ENCODE measurements at places on chromosomes 2 and 18.

DNA sequence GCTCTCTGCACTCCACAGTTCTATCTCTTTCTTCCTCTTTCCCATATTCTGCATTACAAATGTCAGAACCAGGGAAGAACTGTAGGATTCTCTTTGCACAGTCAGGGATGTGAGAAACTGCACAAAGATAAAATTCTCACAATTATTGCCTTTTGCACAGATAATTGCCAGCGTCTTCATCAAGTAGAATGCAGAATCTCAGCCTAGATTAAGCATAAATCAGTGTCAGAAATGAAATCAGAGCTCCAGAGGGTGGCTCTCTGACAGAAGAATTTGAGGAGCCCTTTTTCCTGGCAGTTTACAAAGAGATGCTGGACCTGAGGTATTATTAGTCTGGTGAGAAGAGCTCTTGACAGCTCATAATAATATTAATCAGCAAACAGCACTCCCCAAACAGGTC, 173.1 kb downstream of the PTH2R start:
- DNase-seq: no peak

DNA sequence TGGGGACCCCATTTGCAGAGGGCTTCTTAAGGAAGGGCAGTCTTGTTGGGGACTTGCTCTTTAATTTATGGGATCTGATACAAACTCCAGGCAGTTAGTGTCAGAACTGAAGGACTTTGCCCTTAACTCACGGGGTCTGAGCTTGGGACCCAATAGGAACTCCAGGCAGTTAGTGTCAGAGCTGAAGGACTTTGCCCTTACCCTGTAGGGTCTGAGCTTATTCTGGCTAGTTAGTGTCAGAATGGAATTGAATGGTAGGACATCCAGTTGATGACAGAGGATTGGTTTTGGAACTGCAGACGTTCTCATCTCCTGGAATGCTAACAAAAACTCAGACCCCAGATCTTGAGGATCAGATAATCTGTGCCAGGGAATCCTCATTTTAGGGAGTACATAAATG, 256.9 kb upstream of the COPS8 start:
- DNase-seq: no peak

DNA sequence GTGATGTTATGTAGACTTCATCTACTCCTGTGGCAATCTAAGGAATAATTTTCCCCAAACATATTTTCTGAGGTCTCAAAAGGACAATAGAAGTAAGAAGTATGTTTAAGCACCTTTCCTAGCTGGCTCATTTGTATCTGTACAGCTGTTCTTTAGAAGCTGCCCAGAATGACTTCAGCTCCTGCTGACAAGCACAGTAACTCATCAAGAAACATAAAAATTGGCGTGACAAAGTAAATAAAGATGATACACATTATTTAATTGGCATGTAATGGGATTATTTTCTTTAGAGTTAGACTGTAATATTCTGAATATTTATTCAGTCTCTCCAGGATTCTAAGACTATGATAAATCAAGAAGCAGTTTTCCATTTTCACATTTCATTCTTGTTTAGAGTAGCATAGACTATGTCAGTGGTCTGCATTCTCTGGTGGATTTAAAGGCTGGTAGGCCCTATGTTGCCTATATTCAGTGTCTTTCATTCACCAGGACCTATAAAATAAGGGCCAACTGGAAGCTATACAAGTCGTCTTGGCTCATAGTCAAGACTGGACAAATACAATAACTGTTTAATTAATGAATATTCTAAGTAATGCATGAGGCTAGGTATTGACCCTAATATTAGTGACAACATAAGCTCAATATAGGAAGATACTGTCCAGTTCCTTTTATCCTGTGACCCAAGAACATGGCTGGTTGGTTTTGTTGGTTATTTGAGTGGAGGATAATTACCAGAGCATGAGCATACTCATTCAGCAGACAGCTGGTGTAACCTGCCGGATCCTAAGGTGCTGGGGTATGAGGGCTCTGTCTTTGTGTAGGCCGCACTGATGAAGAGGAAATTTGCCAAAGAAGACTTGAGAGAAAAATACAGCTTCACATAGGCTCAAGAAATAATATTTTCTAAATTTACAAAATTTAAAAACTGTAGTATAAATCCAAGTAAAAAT, 107.0 kb downstream of the PDE1A start:
- no peak for DNase-seq

- no peak for DNase-seq
Observed at GRCh38 chr2:6812857-6813530, 52.7 kb downstream of the CMPK2 start.

GRCh38 chr18:74217476-74218143, 69.3 kb downstream of the TIMM21 start:
- DNase-seq: no peak

- DNase-seq: peak; percentile 73
Observed at GRCh38 chr18:44130376-44130942, 550.2 kb upstream of the SETBP1 start.

- no peak for DNase-seq
Observed at GRCh38 chr2:185417111-185417510, 321.5 kb upstream of the FSIP2 start.

DNA sequence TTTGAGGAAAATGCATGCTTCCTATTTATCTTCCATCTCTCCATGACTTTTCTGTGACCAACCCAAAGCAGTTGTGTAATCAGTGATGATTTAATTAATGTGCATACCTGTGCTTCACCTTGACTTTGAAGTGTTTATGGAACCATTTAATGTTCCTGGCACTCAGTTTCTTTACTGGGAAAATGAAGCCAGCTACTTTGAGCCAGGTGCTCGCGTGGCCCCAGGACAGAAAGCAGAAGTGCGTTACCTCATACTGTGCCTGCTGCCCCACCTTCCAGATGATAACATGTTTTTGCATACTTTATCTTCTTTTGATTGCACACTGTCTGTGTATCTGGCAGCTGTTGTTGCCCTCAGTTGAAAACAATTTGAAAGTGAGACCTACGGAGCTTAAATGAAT, 61.3 kb downstream of the PMAIP1 start:
- peak; percentile 91 for DNase-seq

DNA sequence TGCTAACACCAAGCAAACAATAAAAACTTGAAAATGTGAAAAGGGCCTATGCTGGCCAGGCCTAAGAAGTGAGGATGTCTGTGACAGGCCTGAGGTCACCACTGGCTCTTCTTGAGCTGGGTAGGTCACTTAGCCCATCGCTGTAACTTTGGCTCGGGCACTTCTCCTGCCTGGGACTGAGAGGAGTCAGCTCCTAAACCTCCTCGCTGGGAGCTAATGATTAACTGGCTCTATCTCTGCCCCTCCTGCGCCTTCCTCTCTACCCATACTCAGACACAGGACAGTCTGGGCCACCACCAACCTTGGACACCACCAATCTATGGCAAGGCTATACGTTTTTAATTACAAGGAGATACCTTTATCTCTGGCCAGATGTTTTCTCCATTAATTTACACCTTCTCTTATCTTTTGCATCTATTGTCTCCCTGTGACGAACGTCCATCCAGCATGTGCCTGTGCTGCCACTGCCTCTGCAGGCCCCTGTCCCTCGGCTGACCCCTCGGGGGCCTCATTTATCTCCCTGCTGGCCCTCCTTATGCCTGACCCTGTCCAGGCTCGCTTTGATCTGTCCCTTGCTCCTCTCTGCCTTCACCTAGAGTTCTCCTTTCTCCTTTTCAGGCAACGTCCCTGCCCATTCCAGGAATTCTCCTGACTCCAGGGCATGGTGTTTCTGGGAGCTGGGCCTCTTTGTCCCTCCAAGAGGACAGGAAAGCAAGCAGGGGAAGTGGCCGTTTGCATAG, 149.1 kb upstream of the GATA6 start:
- no peak for DNase-seq

DNA sequence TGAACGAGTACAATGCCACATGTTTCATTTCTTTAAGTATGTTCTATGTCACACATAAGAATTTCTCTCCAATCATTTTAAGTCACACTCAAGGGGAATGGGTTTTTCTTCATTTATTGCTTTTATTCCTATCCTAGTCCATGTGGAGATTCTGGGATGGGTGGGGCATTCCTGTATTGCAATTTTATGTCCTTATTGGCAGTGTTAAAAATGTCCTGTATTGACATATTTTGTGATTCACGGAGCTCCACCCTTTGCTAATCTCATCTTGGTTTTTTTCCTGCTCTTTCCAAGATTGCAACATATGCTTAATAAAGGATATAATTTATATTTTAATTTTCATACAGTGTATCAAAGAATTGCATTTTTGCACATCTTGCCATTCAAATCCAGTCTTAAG, 3.4 kb upstream of the TNFAIP6 start:
- DNase-seq: no peak

- DNase-seq: no peak
Observed at GRCh38 chr2:43482961-43483360, 112.9 kb downstream of the THADA start.

DNA sequence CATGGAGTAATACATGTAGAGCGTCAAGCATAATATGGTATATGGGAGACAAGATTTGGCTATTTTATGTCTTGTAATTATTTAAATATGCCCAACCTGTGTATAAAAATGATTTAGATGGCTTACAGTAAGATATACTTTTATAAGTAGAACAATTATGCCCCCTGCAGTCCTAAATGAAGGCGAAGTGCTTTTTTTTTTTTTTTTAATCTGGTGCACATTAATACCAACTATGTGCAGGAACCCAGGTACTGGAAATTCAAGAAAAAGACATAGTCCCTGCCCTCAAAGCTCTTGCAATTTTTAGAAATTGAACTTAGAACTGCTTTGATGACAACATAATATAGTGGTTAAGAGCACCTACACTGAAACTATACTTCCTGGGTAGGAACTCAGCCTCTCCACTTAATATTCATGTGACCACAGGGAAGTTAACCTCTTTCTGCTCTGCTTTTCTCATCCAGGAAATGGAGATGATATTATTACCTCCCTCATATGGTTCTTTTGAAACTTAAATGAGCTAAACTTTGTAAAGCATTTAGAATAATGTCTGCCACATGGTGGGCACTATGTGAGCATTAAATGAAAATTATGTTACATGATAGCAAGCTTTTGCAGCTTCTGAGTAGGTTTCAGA, 38.1 kb downstream of the AFTPH start:
- peak; percentile 51 for DNase-seq

GRCh38 chr2:52343706-52344266, 1311.9 kb upstream of the NRXN1 start:
- DNase-seq: no peak

DNA sequence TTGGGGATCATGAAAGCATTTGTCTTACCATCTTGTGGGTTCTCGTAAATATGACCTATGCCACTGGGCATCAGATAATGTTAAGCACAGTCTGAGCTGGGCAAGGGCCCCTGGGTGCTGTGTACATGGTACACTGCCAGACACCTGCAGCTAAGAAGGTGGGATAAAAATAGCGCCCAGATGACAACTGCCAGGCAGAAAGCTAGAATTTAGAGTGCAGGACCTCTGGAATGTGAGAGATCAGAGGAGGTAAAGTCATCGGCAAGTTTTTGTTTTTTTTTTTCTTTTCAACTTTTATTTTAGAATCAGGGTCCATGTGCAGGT, 53.8 kb upstream of the CYRIA start:
- DNase-seq: no peak

- no peak for DNase-seq
Observed at GRCh38 chr2:57204364-57204763, 842.2 kb upstream of the VRK2 start.

- DNase-seq: no peak
Observed at GRCh38 chr2:73918856-73919255, 7.8 kb upstream of the DGUOK start.

GRCh38 chr2:34147780-34148179, 548.7 kb upstream of the FAM98A start:
- no peak for DNase-seq

GRCh38 chr18:11526675-11527074, 82.7 kb upstream of the SLC35G4 start:
- DNase-seq: no peak

GRCh38 chr2:35081001-35081621, 1274.5 kb upstream of the CRIM1 start:
- no peak for DNase-seq

DNA sequence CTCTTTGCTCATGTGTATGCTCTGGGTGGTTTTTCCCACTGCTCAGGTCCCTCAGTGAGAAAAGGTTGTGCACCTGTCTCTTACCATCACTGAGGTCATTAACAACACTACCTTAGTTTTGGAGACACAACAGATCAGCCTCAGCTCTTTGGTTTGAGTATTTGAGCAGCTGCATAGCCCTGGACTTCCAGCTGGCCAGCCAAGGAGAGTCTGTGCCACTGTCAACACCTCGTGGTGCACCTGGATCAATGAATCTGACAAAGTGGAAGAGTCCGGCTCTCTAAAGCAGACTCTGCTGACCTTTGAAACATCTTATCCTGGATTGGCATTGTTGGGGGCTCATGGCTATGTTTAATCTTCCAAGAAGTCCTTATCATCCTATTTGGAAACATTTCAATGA, 30.0 kb downstream of the SERPINB8 start:
- no peak for DNase-seq

DNA sequence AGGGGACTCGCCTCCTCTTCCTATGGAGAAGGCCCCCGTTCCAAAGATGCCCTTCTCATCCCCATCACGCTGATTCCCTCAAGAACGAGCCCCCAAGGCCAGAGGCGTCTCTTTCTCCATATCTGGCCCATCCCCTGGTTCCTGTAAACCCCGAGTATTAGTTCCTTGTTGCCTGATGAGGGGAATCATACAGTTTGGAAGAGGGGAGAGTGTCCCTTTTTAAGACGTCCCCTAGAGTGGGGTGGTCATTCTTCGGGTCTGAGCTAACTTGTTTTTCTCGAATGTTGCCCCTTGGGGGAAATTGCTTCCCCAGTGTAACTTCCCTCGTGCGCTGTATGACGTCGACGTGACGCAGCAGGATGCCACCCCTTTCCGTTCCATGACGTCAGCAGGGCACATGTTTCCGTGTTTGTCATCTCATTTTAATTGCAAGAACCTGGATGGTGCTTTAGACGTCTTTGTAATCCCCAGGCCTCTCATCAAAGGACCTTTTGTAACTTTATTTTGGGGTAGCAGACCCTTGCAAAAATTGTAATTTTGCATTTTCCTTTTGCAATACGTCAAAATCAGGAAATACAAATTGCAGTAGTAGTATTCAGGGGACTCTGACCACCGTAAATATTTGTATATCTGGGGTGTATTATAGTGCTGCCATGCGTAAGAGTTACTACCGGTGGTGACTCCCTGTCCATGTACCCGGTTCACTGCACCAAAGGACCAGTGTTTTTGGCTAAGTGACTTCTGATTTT, 569 bp downstream of the BABAM2 start:
- DNase-seq: peak; percentile 89

GRCh38 chr2:65790676-65790935, 358.2 kb upstream of the SPRED2 start:
- DNase-seq: no peak

GRCh38 chr2:124973396-124973795, 948.3 kb downstream of the CNTNAP5 start:
- DNase-seq: no peak

Data from NAMALWA (cell line).